Forelimb muscle (tissue), 1 donor: ENCODE measurements at places on chromosomes 7 and 10. TPM values are rescaled to one million over a fixed set of nuclear protein-coding genes. Genes with fewer than 3 reads are reported as not detected.

Gene SFRP4
- 22.2 TPM for polyA plus RNA-seq

GRCh38 chr7:20742913-20743312 is 43.8 kb downstream of the SP8 start:
- DNase-seq, result no peak

Gene AASS
- 20.7 TPM for polyA plus RNA-seq

DNA sequence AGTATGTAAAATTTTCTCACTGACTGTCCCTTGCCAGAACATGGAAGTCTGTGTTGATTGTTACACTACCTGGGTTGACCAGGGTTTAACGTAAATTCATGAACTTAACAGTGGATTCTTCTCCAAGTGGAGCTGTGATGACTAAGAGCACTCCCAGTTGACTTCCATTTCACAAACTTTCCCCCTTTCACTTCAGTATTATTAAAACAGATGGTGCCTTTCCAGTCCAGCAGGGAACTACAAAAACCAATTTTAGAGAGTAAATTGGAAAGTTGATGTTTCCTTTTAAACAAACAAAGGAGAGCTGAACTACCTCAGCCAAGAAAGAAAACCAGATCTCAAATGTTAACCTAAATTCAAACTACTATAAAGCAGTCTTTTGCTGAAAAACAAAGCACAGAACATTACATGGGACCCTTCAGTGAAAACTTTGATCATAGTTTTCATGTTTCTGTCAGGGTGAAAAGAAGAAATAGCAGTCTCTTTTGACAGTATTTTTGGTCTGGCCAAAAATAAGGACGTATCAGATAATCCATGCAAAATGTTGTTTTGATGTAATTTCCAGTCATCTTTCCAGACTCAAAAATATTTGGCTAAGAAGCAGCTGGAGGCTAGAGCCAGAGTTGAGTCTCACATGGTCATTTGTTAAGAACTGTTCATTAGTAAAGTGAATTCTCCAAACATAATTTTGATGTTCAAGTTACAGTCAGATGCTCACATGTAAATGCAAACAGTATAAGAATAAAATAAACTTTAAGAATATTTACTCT is 479.9 kb upstream of the AKR1E2 start:
- peak; percentile 81 for DNase-seq
